ENCODE measurements at places on chromosomes 7 and 10.
A peak's percentile ranks its signal among the peaks of the same experiment; 100 is the strongest.

- no peak for DNase-seq
Measured at GRCh38 chr7:29019896-29020295, 61.8 kb upstream of the TRIL start.

- DNase-seq: no peak
Measured at GRCh38 chr7:121541457-121541856, 145.3 kb upstream of the FAM3C start.

GRCh38 chr10:48838834-48839233 is 100.8 kb downstream of the LRRC18 start:
- no peak for DNase-seq

DNA sequence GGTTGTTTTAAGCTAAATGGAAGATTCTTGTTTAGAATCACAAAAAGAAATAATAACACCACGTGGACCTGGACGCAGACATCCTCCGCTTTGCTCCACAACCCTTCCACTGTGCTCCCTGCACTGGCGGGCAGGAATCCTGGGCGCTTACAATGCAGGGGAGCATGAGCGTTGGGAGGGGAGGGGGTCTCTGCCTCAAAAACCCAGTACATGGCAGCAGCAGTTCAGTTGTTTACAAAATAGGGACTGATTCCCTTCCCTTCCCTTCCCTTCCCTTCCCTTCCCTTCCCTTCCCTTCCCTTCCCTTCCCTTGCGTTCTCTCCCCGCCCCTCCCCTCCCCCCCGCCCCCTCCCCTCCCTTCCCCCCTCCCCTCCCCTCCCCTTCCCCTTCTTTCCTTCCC is 169.6 kb upstream of the ITGB1 start:
- no peak for DNase-seq

DNA sequence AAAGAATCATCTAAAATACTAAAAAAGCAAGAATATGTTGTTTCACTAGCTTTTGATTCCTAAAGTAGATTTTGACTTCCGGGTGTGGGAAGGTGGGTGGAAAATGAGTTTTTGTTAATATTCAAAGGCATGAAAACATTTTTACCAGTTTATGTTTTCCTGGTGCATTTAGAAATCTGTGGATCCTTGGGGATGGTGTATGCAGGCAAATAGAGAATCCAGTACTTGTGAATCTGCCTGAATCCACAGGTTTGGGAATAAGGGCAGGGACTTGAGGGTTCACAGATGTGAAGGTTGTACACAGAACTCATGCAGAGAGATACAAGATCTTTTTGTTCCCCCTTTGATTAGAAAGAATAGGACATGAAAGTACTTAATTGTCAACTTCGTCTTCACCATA is 22.4 kb downstream of the AUTS2 start:
- no peak for DNase-seq

GRCh38 chr7:28921822-28922221 is 36.3 kb downstream of the TRIL start:
- peak; percentile 74 for DNase-seq

DNA sequence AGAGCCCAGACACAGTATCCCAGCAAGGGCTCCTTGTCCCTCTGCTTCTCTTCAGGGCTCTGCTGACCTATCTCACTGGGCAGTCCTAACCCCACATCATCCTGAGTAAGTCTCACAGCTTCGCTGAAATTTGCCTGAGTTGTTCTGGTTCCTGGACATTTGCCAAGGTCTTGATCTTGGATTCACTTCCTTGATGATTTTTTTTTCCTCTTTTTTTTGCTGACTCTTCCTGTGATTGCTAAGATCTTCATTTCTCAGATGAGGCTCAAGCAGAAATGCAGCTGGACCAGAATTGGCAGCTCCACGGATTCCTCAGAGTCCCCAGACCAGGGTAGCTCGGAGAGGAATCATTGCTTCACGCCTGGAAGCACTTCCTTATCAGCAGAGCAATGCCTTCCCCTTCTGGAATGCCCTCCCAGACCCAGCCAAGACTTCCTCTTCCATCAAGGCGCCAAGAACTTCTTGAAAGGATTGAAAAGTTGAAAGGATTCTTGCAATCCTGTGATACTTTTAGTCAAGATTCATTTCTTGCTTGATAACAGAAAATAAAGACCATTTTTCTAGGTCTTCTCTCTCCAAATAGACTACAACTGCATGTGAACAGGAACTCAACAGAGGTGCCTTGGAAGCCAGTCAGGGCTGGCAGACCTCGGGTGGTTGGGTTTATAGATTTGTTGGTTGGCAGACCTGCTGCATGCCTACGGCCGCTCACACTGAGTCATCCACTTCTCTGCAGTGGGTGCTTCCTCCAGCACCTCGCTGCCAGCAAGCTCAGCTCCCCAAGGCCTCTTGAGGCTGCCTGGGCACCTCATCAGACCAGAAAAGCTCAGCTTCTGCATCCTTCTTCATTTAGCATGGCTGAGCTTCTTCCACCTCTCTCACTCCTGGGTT is 8.8 kb upstream of the AFAP1L2 start:
- peak; percentile 90 for DNase-seq

DNA sequence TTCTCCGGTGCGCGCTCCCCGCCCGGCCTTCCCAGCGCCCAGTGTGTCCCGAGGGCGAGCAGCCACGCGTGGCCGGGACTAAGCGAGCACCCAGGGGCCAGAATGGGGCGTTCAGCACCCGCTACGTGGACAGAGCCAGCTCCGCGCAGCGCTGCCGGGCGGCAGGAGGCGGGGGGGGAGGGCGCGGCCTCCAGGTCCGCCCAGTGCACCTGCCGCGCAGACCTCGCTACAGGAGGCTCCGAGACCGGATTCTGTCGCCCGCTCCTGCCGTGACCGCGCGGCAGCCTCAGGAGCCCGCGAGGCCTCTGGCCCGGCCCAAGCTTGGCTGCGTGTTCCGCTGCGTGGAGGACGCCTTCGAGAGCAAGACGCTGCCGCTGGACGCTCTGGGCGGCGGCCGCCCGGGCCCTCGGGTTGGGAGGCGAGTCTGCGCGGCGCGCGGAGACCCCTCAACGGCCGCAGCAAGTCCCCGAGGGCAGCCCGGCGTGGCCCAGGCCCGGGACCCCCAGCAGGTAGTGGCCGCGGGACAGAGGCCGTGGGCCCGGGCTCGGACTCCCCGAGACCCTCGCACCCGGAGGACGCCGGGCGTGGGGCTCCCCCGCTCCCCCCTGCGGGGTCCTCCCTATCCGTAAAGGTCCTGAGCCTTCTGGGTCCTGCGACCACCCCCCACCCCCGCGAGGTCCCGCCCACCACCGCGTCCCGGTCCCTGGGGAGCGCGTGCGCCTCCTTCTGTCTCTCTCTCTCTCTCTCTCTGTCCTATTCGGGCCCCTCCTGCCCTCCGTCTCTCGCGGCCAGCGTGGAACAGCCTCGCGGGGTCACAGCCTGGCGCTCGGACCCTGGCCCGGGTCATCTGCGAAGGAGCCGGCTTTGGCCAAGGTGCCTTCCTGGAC is 904 bp upstream of the DPYSL4 start:
- peak; percentile 15 for DNase-seq

- DNase-seq: peak; percentile 26
Measured at GRCh38 chr7:90595342-90595800, 750 bp upstream of the CDK14 start.

GRCh38 chr10:119832951-119833350 is 39.7 kb downstream of the MCMBP start:
- no peak for DNase-seq

DNA sequence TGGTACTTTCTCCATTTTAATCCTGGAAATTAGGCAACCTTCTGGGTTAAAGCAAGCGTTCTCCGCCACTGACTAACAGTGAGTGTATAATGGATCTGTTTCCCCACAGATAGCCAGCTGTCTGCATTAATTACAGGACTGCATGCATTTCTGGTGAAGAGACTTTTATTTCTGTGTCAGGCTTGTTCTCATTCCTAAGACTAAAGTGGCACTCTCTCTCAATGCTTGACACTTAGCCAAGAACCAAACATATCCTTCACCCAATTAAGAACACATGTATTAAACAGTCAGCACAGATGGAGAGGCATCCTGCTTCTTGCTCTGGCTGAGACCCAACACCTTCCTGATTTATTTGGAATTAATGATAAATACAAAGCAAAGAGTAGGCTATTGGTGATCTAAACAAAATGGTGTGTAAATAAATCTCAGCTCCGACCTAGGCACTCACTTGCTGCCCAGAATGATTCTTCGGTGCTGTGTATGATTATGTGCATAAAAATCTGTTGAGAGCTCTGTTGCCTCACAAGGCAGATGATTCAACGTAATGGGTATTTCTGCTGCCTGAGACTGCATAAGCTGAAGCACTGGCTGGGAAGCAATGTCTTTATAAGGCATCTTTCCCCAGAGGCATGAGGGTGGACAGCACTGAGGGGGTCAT is 16.8 kb downstream of the CALU start:
- no peak for DNase-seq

DNA sequence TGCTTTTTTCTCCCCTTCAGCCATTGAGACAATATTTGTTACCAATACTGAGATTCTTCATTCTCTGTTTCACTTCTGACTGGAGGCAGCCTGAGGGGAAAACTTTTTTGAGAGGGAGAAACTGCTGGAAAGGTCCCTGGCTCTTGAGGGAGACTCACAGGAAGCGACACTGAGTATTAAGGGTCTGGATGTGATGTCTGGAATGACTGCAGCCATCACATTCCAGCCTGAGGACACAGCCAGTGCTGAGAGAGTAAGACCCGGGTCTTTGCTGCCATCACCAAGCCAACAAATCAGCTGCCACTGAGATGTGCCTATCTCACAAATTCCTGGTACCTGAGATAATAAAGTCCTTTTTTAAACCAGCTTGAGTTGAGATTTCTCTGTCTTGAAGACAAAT is 157.4 kb downstream of the DPY19L1 start:
- DNase-seq: no peak

- no peak for DNase-seq
Measured at GRCh38 chr10:79139124-79139835, 70.5 kb downstream of the ZMIZ1 start.

DNA sequence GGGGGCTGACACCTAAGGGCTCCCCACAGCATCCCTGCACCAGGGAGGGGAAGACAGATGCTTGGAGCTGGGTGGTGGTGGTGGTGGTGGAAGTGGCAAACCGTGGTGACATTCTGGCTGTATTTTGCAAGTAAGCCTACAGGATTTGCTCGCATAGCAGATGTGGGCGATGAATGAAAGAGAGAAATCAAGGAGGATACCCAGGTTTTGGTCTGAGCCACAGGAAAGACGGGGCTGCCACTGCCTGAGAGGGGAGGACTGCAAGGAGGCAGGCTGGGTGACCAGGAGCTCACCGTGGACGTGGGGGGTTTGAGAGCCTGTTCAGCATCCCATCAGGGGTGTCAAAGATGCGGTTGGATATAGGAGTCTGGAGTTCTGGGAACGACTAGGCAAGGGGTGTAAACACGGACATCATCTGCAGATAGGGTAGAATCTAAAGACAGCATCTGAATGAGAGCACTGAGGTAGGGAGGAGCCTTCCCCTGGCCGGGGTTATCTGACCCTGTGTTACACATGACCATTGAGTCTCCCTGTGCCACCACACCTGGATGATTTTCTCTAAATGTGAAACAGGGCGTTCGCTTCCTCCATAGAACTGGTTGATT is 49.7 kb downstream of the TSPAN15 start:
- DNase-seq: no peak

DNA sequence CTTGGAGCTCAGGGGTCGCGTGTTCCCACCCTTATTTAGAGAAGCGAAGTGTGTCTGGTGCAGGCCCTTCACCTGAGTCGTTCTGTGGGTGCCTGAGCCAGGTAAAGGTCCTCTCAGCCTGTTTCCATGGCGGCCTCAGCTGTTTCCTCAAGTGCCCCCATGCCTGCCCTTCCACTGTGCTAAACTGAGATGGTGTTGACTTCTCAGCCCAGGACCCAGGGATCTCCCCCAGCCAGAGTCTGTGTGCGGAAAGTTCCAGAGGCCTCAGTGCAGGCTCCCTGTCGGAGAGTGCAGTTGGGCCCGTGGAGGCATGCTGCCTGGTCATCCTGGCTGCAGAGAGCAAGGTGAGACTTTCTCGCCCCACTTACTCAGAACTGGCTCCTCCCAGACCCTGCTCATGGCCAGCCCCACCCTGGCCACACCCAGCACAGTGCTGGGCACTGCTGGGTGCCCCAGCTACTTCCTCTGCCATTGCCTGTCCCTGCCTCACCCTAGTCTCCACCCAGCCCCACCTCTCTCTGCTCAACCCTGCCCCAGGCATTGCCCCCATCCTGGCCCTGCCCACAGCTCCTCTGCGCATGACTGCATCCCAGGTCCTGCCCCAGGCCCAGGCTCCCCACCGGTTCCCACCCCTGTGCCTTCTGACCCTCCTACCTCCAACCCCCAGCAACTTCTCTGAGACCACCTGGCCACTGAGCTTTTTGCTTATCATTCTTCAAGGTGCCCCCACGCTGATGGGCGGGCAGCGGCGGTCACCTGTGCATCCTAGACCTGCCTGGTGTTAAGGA is 20.3 kb downstream of the NACAD start:
- DNase-seq: no peak

DNA sequence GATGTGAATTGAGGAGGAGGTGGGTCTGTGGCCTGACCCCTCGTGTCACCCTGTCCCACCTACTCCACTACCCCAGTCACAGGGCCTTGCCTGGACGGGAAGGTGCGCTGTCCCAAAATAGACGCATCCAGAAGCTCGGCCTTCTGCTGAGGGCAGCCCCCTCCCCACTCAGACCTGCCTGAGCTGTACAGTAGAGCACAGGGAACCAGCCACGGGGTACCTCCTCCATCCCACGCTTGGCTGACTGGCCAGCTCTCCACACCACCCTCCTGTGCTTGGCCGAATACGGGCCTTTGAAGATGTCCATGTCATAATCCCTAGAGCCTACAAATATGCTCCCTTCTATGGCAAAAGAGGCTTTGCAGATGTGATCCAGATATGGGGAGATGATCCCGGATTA is 88.3 kb downstream of the CHST15 start:
- no peak for DNase-seq

GRCh38 chr10:7075110-7075509 is 335.7 kb downstream of the SFMBT2 start:
- no peak for DNase-seq

DNA sequence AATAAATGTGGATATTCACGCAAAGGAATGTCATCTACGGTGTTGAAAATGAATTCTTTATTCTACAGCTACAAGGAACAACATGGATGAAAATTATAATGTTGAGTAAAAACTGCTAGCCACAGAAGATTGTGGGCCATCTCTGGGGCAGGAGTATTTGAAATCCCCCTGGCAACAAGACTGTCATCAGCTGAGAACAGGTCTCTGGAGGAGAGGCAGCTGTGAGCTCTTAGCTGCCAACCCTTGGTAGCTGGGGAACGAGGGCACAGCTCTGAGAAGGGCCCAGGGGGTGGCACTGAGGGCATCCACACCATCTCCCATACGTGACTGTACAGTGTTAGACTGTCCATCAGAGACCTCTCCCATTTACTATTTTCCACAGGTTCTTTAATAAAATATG is 340.1 kb upstream of the MGMT start:
- no peak for DNase-seq
